ENCODE measurements at places on chromosomes 4 and X.

- peak; percentile 97 for DNase-seq
These were observed 229.2 kb downstream of the PTTG2 start for GRCh38 chr4:38189445-38189844.

DNA sequence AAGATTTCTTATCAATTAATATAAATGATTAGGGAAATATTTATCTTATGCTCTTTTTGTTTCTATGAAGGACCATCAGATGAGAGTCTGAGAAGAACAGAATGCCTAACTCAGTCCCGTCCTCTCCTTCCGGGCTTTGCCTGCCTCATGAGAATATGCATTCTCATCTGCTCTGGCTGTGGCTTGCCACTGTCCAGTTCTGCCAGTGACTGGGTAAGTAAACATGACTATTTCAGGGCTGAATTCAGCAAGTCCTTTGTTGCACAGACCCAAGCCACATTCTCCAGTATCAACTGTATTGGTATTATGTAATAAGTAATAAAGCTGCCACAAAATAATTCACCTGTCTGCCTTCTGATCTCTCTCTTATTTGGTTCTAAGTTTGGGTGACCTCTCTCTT lies 110.7 kb downstream of the WDFY3 start:
- peak; percentile 18 for DNase-seq

DNA sequence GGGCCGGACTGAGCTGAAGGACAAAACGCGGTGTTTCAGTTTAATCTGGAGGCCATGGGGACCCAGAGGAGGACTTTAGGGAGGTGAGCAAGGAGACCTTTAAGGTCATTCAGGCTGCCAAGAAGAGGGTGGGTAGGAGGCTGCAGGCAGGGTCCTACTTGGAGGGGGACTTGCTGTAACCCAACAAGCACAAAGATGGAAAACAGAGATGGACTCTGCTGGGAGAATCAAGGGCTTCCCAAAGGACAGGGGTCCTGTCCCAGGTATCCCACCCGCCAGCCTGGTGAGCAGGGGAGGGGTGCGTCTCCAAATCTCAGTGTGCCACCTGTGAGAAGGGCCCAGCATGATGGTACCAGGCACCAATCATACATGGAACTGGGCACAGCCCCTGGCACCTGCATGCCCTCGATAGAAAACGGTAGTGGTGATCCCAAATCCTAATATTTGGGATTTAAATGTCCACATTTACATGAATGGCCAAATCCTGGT lies 3.9 kb upstream of the HAUS3 start:
- DNase-seq: no peak

GRCh38 chr4:153816542-153816941 lies 27.7 kb upstream of the SFRP2 start:
- DNase-seq: no peak

DNA sequence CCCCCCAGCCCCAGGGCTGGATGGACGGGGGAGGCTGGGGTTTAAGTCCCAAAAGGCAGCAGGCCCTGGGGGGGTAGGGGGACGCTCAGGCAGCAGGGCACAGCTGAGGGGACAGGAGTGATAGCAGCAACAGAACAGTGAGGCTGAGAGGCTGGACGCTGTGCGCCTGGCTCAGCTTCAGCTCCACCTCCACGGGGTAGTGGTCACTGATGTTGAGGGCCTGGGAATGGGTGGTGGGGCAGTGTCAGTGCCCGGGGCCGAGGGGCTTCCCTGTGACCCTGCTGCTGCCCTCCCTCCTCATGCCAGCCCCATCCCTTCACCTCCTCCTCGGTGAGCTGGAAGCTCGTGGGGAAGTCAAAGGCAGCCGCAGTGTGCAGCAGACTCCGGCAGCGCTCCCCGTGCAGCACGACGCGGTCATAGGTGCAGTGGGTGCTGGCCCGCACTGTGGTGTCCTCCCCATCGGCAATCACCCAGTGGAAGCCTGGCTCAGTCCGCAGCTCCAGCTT lies 4.5 kb downstream of the RPL10 start:
- DNase-seq: no peak

DNA sequence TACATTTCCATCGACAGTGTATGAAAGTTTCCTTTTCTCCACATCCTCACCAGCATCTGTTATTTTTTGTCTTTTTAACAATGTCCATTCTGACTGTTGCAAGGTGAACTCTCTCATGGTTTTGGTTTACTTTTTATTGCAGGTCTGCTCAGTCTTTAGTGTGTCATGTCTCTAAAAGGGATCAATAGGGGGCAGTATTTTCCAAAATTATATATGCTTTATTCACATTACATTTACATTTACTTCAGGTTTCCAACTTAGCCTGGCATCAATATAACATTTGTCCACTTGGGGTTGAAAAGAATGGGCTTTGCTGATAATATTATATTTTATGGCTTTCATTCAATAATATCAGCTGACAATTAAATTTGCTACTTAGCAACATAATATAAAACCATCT lies 265.0 kb upstream of the SLITRK2 start:
- no peak for DNase-seq

DNA sequence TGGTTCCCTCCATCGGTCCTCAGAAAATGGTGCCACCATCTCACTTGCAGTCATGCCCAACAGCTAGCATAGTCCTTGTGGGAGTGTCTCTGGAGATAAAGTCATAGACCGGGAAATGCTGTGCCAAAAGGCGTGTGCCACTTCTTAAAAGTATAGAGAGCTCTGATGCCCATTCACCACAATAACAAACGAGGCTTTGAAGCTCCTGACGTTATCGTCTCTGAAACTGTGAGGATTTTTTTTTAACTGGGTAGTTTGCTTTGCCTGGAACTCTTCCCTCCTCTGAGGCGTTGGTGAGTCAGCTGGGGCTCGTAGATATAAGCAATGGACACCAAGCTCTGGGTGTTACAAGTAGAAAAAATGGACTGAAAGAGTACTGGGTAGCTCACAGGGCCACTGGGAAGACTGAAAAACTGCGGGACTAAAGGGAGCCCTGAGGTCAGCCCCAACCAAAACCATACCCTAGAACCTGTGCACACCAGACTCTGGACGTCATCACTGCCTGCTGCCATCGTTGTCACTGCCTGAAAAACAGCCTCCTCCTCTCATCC lies 89.4 kb upstream of the TRIM2 start:
- DNase-seq: peak; percentile 48

DNA sequence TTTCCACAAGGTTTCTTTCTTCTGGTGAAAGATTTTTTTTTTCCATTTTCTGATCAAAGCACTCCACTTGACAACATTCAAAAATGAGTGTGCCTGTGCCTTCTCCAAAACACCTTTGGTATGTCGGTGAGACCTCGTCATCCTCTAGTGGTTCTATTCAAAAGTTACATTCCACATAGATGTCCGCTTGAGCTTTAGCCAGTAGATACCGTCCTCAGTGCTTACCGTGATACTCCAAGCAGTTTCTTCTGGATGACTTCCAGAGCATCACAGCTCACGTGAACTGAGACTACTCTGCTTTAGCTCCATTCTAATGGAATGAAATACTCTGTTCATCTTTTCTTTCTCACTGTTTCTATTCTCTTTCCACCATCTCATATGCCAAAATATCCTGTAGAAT lies 38.2 kb upstream of the VEGFC start:
- DNase-seq: peak; percentile 21

DNA sequence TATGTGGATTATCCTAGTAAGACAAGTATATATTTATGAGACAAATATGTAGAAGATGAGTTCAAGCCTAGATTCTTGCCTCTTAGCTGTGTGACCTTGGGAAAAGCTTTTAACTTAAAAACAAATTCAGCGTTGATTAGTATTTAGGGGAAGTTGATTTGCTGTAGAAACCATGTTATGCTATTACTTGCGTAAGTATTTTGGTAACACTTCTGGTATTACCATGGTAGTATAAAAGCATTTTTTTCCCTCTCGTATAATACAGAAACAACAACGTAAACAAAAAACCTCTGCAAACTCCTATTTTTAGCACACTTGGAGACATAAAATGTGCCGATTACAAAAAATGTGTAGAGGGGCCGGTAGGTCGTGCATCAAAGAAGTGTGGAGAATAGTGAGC lies 33.2 kb downstream of the STAG2 start:
- DNase-seq: no peak

- DNase-seq: no peak
These were observed 44.7 kb upstream of the DCK start for GRCh38 chr4:70948665-70949260.

DNA sequence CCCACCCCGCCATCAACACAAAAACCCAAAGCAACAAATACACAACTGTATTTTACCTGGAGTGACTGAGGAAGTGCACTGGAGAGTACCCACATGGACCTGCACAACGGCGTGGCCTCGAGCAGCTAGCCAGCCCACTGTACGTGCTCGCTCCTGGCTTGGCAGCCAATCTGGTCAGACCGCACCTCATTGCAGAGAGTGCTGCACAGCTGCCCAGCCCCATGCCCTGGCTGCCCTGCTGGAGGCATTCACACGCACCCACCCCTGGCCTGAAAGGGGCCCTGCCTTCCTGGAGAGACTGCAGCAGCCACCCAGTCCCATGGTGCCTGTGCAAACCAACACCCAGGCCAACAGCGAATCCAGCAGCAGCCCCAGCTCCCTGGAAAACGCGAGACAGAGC lies 116.3 kb downstream of the GALNTL6 start:
- no peak for DNase-seq

GRCh38 chr4:169345316-169345721 lies 74.6 kb upstream of the SH3RF1 start:
- peak; percentile 90 for DNase-seq

- peak; percentile 67 for DNase-seq
These were observed 91.6 kb downstream of the SHROOM3 start for GRCh38 chr4:76526585-76526990.

DNA sequence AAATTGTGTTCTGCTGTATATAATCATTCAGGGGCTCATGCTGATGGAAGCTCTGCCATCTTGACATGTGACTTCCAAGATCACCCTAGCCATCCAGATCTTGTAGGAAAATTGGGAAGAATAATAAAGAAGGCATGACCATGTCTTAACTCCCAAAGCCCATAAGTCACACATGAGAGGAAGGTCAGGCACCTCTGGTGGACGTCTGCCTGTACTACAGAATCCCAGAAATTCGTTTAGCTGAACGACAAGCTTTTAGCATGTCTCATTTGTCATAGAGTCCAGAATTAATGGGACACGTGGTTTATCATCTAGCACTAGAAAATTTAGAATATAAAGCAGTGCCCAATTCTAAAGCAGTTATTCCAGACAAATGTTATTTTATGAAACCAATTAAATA lies 212.7 kb downstream of the CENPC start:
- DNase-seq: peak; percentile 35

- no peak for DNase-seq
These were observed 31.6 kb downstream of the UBE2K start for GRCh38 chr4:39729557-39729956.

GRCh38 chr4:80694171-80694570 lies 336.3 kb upstream of the BMP3 start:
- peak; percentile 33 for DNase-seq

- DNase-seq: peak; percentile 95
These were observed 400.8 kb upstream of the SLIT2 start for GRCh38 chr4:19850909-19851308.

- peak; percentile 76 for DNase-seq
These were observed 54.7 kb upstream of the MYOZ2 start for GRCh38 chr4:119080721-119081541.

- no peak for DNase-seq
These were observed 6.9 kb downstream of the FGF13 start for GRCh38 chrX:138704596-138704995.

DNA sequence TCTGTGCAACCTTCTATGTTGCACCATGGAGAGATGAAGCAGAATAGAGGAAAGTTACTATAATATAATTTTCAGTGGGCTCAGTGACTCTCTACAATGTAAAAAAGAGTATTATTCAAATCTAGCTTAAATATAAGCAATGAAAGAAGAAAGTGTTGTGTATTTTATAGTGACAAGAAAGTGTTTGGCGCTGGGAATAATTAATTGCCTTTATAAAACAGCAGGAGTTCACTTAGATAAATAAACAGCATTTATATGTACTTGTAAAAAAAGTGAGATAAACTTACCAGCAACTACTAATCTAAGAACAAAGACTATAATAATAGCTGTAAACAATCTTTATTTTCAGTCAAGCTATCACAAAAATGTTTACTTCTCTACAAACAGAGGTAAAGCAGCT lies 488.9 kb upstream of the PCDH10 start:
- DNase-seq: no peak

DNA sequence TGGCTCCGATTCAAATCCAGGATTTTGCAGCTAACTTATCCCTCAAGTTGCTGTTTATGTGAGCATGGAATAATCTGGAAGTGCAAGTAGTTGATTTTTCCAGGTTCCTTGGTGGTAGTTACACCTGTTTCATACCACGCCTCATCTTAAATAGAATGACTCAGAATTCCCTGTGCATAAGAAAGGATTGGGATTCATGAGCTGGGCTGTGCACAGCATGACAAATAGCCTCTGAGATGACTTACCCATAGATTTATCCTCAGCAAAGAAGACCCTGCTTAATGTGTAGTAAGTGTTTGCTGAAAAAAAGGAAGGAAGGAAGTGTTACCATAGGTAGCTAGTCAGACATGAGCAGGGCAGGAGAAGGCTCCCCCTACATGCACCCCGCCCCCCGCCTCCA lies 777.7 kb upstream of the ADGRL3 start:
- no peak for DNase-seq

DNA sequence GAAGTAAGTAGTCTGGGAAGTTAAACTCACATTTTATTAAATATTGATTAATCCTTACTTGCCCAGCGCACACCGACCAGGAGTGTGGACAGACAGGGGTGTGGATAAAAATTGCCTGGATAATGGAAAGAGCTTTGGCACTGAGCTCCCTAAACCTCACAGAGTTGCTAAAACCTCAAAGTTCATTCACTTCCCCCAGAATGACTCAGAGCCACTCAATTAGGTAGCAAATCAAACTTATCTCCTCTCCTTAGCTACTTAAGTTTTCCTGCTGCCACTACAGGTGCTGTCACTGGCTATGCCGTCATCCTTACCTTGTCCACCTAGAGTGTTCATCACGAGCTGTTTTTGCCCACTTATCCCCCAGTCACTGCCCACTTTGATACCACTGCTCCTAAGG lies 27.0 kb upstream of the MID1IP1 start:
- DNase-seq: peak; percentile 1
